ENCODE measurements at places on chromosomes 1 and 21. TPM values are rescaled to one million over a fixed set of nuclear protein-coding genes. Genes with fewer than 3 reads are reported as not detected.

DNA sequence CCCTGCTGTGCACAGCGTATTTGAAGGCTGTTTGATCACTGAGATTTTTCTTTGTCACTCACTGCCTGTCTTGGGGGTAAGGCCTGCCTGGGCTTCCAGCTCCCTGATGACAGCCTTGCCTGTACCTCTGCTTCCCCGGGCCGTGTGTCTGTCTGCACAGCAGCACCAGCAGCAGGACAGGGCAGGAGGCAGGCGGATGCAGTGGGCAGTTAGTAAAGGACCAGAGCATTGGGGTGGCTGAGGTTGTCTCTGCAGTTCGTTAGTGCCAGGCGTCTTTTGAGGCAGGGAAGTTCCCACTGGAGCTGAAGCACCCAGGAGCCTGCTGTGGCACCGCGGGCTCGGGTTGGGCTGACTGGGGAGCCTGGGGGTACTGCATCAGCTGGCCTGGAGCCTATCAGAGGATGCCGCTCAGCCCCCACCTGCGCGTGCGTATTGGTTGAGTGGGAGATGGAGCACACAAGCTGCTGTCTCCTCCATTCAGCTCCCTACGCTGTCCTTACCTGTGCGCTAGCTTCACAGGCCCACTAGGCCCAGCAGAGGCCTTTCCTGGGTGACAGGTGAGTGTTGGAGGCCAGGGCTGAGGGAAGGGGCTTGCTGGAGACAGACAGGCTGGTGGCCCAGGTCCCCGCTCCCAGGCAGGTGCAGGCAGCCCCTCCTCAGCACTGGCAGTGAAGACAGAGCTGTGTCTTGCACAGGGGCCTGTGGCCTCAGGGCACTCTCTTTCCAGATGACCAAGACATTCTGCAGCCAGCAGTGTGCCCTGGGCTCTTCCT, 28.2 kb downstream of the SNAP47 start:
- H3K36me3 ChIP-seq: peaks cover 17% of the 10 kb centered on the region
- no peaks in the 10 kb centered on the region for H3K27me3 ChIP-seq
- H3K27ac ChIP-seq: no peak overlapping the region
- no peak overlapping the region for H3K4me3 ChIP-seq

The YTHDF2 gene
- total RNA-seq: 50.6 TPM

The BACE2 gene
- 9.3 TPM for total RNA-seq

DNA sequence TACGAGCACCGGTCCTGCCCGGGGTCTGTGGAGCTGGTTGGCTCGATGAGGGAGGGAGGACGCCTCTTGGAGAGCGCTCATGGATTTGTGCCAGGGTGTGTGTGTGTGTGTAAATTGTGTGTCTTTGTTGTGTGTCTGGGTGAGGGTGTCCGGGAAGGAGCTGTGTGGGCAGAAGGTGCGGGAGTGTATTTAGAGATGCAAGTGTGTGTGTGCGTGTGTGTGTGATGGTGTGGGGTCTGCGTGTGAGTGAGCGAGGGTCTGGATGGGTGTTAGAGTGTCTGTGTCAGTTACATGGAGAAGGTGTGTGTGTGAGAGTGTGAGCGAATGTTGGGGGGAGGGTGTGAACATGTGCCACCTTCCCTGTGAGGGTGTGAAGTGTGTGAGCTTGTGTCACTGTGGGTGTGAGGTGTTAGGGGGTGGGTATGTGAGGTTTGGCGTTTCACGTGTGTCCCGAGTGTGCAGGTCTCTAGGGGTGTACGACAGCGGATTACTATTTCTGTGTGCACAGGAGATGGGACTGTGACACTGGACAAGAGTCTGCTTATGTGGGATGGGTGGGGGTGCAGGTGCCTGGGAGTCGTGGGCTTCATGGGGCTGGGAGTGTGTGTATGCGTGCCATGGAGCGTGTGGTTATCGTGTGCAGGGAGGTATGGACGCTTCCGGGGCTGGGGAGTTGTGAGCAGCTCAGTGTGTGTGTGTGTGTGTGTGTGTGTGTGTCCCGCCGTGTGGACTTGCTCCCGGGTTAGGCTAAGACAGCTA, 880 bp downstream of the IGSF21 start:
- no peaks in the 10 kb centered on the region for H3K4me1 ChIP-seq
- no peak overlapping the region for H3K27ac ChIP-seq
- no peaks in the 10 kb centered on the region for H3K36me3 ChIP-seq

DNA sequence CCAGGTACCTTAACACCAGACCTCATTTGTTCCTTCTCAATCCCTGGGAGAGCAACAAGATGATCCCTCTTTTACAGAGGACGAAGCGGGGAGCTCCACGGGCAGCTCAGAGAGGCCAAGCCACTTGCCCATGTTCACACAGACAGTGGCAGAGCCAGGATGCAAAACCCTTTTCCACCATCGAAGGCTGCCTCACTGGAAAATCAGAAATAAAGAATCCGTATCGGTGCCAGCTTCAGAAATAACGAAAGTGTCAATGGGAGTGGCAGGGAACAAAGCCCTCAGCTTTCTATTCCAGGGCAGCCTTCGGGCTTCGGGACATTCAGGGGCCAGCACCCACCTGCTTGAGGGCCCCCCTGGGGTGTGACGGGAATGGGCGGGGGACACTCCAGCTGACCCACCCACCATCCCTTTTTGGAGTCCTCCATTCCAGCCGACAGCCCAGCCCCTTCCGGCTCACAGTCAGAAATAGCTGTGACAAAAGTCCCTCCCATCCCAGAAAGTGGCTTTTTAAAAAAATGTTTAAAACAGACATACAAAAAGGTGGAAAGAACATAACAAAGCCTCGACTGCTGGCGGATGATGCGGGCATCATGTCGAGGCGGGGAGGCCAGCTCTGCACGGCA, 6.0 kb downstream of the IFFO2 start:
- H3K27ac ChIP-seq: peak overlapping the region; percentile 84
- H3K4me3 ChIP-seq: peak overlapping the region; percentile 37
- H3K36me3 ChIP-seq: no peaks in the 10 kb centered on the region
- DNase-seq: no peak
- H3K27me3 ChIP-seq: no peaks in the 10 kb centered on the region

- no peaks in the 10 kb centered on the region for H3K27me3 ChIP-seq
- DNase-seq: no peak
- no peaks in the 10 kb centered on the region for H3K36me3 ChIP-seq
- no peak overlapping the region for H3K27ac ChIP-seq
Observed at GRCh38 chr1:71351438-71351837, 270.6 kb upstream of the ZRANB2 start.

The F5 gene
- total RNA-seq: 0.68 TPM

The AMY2A gene
- total RNA-seq: not detected

The PLA2G2A gene
- 8.4 TPM for total RNA-seq

DNA sequence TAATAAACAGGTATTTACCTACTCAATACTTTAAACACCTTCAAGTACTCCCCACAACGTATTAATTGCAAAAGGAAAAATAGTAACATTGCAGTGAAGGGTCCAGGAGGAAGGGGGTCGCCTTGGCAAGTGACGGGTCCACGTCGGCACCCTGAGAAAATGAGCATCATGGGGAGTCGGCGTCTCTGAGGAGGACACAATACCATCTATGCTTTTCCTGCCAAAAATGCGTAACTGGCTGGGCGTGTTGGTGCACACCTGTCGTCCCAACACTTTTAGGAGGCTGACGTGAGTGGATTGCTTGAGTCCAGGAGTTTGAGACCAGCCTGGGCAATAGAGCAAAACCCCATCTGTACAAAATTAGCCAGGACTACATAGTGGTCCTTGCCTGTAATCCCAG, 7.3 kb downstream of the FTCD start:
- no peaks in the 10 kb centered on the region for H3K27me3 ChIP-seq
- no peaks in the 10 kb centered on the region for H3K36me3 ChIP-seq
- H3K27ac ChIP-seq: no peak overlapping the region
- no peak for DNase-seq
- no peak overlapping the region for H3K4me3 ChIP-seq

The PSRC1 gene
- not detected for total RNA-seq

- no peaks in the 10 kb centered on the region for H3K36me3 ChIP-seq
- H3K27ac ChIP-seq: no peak overlapping the region
- no peak for DNase-seq
- H3K4me1 ChIP-seq: peaks cover 18% of the 10 kb centered on the region
Observed at GRCh38 chr1:224617410-224618355, 1.6 kb downstream of the CNIH3 start.

DNA sequence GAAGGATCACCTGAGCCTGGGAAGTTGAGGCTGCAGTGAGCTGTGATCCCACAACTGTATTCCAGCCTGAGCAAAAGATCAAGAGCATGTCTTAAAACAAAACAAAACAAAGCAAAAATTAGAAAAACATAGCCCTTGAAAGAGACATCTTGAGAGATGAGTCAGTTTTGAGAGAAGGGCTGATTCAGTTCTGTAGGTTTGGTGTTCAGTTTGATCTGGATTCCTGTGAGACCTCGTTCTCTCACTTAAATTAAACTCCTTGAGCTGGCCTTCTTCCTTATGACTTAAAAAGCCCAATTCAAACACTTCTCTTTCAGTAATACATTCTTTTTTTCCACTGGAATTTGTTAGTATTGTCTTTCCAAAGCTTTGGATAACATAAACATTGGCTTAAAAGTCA, 164.2 kb downstream of the NRIP1 start:
- no peaks in the 10 kb centered on the region for H3K4me1 ChIP-seq
- H3K27me3 ChIP-seq: no peaks in the 10 kb centered on the region
- H3K36me3 ChIP-seq: no peaks in the 10 kb centered on the region
- no peak overlapping the region for H3K27ac ChIP-seq
- H3K4me3 ChIP-seq: no peak overlapping the region
- no peak for DNase-seq

- H3K36me3 ChIP-seq: no peaks in the 10 kb centered on the region
- no peaks in the 10 kb centered on the region for H3K27me3 ChIP-seq
- DNase-seq: no peak
- no peak overlapping the region for H3K27ac ChIP-seq
- H3K4me1 ChIP-seq: peaks cover 10% of the 10 kb centered on the region
Observed at GRCh38 chr1:93005252-93005598, 44.0 kb upstream of the DIPK1A start.

The CFAP45 gene
- total RNA-seq: not detected

DNA sequence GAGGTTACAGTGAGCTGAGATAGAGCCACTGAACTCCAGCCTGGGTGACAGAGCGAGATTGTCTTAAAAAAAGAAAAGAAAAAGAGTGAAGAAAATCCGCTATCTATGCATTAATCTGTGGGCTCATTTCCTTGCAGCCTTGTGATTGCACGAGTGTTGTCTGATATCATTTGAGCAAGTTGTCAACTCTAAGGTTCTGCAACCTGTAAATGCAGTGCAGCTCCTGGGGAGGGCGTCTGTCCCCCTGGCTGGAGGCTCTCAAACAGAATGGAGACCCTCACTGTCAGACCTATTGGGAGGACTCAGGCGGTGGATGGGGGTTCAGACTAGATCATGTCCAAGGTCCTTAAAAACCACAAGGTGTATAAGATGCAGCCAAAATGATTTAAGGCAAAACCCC, 6.2 kb downstream of the CORT start:
- no peaks in the 10 kb centered on the region for H3K4me1 ChIP-seq
- H3K27ac ChIP-seq: no peak overlapping the region
- H3K36me3 ChIP-seq: peaks cover 6% of the 10 kb centered on the region
- H3K4me3 ChIP-seq: no peak overlapping the region
- H3K27me3 ChIP-seq: no peaks in the 10 kb centered on the region

DNA sequence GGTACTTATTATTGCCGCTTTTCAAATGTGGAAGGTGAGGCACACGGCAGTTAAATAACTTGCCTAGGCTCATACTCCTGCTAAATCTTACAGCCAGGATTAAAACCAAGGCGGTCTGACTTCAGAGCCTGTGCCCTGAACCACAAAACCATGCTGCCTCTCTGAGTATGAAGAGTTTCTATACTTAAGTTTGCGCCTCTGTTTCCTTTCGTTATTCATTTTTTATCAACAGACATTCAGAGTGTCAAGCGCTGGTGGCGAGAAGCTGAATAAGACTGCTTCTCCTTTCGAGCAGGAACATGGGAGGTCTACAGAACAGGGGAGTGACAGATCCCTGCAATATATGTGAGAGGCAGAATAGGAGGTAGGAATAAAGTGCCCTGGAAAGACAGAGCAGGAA, 96.0 kb upstream of the DUSP10 start:
- H3K36me3 ChIP-seq: no peaks in the 10 kb centered on the region
- H3K4me3 ChIP-seq: no peak overlapping the region
- H3K27ac ChIP-seq: no peak overlapping the region
- H3K27me3 ChIP-seq: no peaks in the 10 kb centered on the region

- H3K36me3 ChIP-seq: no peaks in the 10 kb centered on the region
- no peak overlapping the region for H3K27ac ChIP-seq
- H3K27me3 ChIP-seq: no peaks in the 10 kb centered on the region
- DNase-seq: no peak
- H3K4me1 ChIP-seq: no peaks in the 10 kb centered on the region
Observed at GRCh38 chr1:7218210-7218832, 433.1 kb downstream of the CAMTA1 start.

The TMEM240 gene
- 2.0 TPM for total RNA-seq

DNA sequence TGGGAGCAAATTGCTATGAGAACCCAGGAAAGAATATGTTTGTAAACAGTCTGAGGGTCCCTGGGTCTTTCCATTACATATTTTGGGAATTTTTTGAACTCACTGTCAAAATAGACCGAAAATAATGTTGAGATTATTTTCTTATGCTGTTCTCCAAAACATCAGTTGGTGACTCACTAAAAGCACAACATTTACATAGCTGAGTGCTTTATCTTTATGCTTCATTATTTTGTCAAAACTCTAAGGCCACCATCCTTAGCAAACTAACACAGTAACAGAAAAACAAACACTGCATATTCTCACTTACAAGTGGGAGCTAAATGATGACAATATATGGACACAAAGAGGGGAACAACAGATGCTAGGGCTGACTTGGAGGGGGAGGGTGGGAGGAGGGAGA, 459.3 kb downstream of the ADGRL2 start:
- DNase-seq: no peak
- no peaks in the 10 kb centered on the region for H3K27me3 ChIP-seq
- H3K36me3 ChIP-seq: no peaks in the 10 kb centered on the region
- H3K27ac ChIP-seq: no peak overlapping the region
- H3K4me1 ChIP-seq: no peaks in the 10 kb centered on the region

GRCh38 chr1:31239653-31240241, at the start of gene NKAIN1:
Gene NKAIN1 (minus strand): TSS chr1:31239887. CDS start chr1:31239547, 340 bp downstream.
- H3K4me3 ChIP-seq: peak within 1 kb of the TSS; percentile 48
- no peaks in the 10 kb centered on the region for H3K4me1 ChIP-seq
- H3K36me3 ChIP-seq: no peaks in the 10 kb centered on the region
- no peak for DNase-seq

DNA sequence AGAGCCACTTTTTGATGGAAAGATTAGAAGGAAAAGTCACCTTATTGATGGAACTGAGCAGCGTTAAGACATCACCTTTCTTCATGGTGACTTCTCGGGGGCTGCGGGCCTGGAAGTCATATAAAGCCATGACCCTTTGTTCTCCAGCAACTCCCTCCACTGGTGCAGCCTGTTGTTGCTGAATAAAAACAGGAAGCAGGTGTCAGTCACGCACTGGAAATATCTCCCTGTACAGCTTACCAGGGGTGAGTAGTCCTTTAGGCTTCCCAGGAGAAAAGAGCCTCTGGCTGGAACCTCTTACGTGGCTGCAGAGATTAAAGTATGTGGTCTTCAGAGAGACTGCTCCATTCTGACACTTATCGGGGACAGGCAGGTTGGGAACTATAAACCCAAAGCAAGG, 31.9 kb downstream of the SPTA1 start:
- H3K27me3 ChIP-seq: no peaks in the 10 kb centered on the region
- no peaks in the 10 kb centered on the region for H3K4me1 ChIP-seq
- no peak for DNase-seq
- H3K36me3 ChIP-seq: no peaks in the 10 kb centered on the region

The CD48 gene
- not detected for total RNA-seq

The IL6R gene
- total RNA-seq: 317 TPM

GRCh38 chr1:41368366-41368765, 7.1 kb downstream of the FOXO6 start:
- H3K36me3 ChIP-seq: no peaks in the 10 kb centered on the region
- DNase-seq: no peak
- no peaks in the 10 kb centered on the region for H3K27me3 ChIP-seq
- no peak overlapping the region for H3K27ac ChIP-seq
- H3K4me3 ChIP-seq: no peak overlapping the region

The MYOG gene
- total RNA-seq: 146 TPM

GRCh38 chr1:174114788-174115448, 44.4 kb upstream of the RABGAP1L start:
- H3K27me3 ChIP-seq: no peaks in the 10 kb centered on the region
- no peak overlapping the region for H3K4me3 ChIP-seq
- no peak for DNase-seq
